ENCODE measurements at places on chromosomes 3 and 15.

GRCh38 chr3:23945663-23945912, 502 bp downstream of the NR1D2 start:
- DNase-seq, result no peak

DNA sequence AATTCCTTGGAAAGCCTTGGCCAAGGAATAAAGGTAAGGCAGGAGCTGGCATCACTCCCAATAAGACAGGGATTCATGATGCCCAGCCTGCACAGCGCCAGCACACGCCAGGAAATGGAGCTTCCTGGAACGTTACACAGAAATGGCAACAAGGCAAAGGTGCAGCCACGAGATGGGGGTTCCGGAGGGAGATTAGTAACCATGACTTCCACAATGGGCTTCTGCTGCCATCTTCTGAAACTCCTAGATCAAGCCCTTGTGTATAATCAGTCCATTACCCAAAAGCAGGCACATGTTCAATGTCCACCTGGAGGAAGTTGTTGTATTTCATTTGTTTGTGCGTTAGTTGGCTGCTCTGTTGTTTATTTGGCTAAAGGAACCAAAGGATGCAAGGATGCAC, 131.2 kb upstream of the TRIM42 start:
- DNase-seq, result no peak

GRCh38 chr15:35530698-35531097, 15.3 kb downstream of the DPH6 start:
- no peak for DNase-seq

- DNase-seq, result no peak
Observed at GRCh38 chr3:72238010-72238691, 453.2 kb upstream of the PROK2 start.

- no peak for DNase-seq
Observed at GRCh38 chr3:15581471-15582394, 19.6 kb downstream of the HACL1 start.

Measured in activated CD8-positive, alpha-beta memory T cell treated with anti-CD3 and anti-CD28 coated beads for 1 hour (primary cell).